ENCODE measurements at places on chromosomes 6 and 20.

GRCh38 chr6:156650896-156651390, 126.2 kb upstream of the ARID1B start:
- DNase-seq, result no peak

DNA sequence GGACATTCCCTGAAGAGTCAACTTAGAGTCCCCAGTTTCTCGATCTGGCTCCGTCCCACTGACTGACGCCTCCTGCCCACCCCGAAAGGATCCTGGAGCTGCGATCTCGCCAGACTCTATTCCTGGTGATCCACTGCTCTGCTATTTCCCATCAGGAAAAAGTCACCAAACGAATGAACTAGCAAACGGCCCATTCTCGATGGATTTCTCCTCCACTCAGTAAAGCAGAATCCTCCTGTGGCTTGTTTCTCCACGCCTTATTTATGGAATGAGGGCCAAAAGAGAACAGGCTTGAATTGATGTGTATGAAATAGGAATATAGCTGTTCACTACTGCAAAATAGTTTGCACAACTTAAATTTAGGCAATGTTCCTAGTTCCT, 5.4 kb downstream of the NKX2-4 start:
- DNase-seq, result no peak

DNA sequence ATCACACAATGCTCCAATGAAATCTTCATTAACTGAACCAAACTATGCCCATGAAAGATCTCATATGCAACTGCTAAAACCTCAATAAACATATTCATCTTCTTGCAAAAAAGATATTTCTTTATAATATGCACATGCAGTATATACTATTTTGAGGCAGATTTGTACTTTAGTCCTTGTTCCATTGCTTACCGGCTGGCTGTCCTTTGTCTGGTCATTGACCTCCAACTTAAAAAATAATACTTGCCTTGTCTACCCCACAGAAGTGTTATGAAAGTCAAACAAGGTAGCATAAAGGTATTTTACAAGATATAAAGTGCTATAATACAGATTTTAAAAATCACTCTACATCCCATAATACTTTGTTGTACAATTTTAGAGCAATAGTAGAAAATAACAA, 88.3 kb downstream of the ATG5 start:
- DNase-seq, result no peak

- no peak for DNase-seq
Measured at GRCh38 chr6:4675121-4675520, 101.1 kb upstream of the CDYL start.
